ENCODE measurements at places on chromosomes 12 and 14.

GRCh38 chr12:76883811-76884210 is 5.0 kb upstream of the CSRP2 start:
- DNase-seq = no peak

GRCh38 chr12:31000751-31001150 is 72.9 kb upstream of the DDX11 start:
- DNase-seq = no peak

- no peak for DNase-seq
Observed at GRCh38 chr12:118534003-118534402, 157.6 kb downstream of the SUDS3 start.

GRCh38 chr12:130194154-130194553 is 31.9 kb downstream of the FZD10 start:
- DNase-seq = no peak

GRCh38 chr14:36281309-36281708 is 39.1 kb downstream of the MBIP start:
- peak; percentile 76 for DNase-seq

DNA sequence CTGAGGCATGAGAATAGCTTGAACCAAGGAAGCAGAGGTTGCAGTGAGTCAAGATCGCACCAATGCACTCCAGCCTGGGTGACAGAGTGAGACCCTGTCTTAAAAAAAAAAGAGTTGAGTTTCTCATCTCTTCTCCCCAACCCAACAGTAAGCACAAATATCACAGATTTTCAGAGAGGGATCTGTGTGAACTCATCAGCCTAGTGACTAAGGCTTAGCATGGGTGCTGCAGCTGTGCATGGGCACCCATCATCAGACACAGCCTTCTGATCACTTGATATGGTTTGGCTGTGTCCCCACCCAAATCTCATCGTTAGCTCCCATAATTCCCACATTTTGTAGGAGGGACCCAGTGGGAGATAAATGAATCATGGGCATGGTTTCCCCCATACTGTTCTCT is 298.9 kb downstream of the PCNX1 start:
- no peak for DNase-seq

All from mesendoderm (in vitro differentiated cells).